ENCODE measurements at places on chromosomes 11 and 22.
A peak's percentile ranks its signal among the peaks of the same experiment; 100 is the strongest.

- no peak for DNase-seq
Measured at GRCh38 chr11:116742104-116742503, 30.7 kb downstream of the BUD13 start.

DNA sequence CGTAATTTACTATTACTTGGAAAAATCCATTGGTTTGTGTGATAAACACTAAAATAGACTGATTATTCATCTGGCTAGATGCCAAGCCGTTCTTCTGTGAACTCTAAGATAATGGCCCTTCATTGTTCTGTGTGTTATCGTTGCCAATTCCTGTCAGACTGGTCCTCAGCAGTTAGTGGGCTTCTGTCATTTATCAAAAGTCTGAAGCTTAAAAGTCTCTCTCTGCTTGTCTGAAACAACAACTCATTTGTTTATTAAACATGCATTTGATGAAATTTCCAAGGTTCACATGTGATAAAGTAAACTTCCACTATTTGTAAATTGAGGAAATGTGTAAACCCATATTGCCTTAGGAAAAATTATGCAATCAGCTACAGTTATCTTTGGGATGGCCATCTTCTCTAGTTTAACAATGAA, 21.1 kb upstream of the RDX start:
- DNase-seq: peak; percentile 58

- no peak for DNase-seq
Measured at GRCh38 chr11:5923794-5924193, 18.3 kb upstream of the OR56A3 start.

DNA sequence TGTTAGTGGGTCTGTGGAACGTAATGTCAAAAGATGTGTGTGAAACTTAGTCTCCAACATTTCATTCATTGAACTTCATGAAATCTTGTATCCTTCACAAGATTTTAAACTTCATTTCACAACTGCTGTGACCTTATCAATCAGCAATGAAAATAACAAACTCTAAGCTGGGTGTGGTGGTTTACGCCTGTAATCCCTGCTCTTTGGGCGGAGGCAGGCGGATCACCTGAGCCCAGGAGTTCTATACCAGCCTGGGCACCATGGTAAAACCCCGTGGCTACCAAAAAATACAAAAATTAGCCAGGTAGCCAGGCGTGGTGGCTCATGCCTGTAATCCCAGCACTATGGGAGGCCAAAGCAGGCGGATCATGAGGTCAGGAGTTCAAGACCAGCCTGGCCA, 5.1 kb downstream of the CHKA start:
- no peak for DNase-seq

DNA sequence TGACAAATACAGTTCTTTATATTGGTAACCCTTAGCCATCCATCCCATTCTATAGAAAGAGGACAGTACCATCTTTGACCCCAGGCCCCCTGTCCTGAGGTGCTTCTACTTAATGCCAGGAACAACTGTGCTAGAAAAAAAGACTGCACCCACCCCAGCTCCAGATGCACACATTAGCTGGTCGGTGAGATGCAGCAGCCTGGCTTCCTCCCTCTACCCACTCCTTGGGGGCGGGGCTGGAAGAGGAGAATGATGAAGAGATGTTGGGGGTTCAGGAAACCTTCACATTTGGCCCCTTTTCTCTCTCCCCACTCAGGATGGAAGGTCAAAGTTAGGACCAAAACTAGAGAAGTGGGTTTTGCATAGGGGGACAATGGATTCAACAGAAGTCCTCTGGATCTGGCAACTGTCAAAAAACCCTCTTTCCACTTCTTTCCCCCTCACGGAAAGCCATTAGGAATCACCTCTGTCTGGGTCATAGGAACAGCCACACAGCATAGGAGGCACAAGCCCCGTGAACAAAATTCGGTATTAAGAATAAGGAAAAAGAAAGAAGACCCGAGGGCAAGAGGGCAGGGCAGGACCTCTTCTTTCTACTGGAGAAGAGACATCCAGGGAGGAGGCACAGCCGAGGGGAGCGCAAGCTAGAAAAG, 755 bp downstream of the NRIP3 start:
- no peak for DNase-seq

- DNase-seq: no peak
Measured at GRCh38 chr11:123815122-123815521, 9.0 kb upstream of the OR6M1 start.

Data from NCI-H1092 (cell line).